ENCODE measurements at places on chromosomes 6 and 20.

DNA sequence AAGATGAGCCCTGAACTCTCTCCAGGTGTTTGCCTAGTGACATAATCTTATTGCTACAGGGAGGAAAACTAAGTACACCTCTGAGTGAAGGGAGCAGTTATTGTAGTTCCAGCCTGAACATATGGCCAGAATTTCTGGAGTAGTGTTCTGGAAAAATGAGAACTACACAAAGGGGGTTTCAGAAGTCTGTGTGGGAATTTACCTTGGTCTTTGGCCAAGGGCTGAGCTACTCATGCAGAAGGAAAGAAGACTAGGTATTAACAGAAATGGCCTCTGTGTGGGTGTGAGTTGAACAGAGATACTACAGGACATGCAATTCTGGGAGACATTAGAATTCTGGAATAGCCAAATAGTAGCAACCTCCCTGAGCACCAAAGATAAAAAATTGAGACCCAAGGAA, 1009.7 kb upstream of the GJE1 start:
- no peak for DNase-seq

- DNase-seq: no peak
These were observed 42.6 kb upstream of the FNDC1 start for GRCh38 chr6:159126590-159126989.

GRCh38 chr6:83974409-83975050, 59.0 kb upstream of the MRAP2 start:
- DNase-seq: no peak

GRCh38 chr20:10861090-10861489, 187.3 kb upstream of the JAG1 start:
- no peak for DNase-seq

- DNase-seq: no peak
These were observed 47.4 kb downstream of the BMP6 start for GRCh38 chr6:7773322-7773721.

DNA sequence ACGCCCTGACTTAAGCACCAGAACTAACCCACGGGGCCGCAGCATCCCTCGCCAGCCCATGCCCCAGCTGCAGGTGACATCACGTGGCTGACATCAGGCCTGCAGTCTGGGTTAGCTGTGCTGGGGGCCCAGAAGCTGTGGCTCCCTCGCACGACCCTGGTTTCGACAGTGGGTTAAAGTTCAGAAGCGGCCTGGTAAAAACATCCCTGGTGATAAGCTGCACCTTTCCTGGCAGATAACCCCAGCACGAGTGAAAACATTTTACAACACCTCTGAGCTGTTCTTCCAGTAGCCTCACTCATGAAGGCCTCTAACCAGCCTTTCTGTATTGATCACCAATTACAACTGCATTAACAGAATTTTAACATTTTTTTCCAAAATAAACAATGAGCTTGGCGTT, 136.4 kb upstream of the RREB1 start:
- no peak for DNase-seq

DNA sequence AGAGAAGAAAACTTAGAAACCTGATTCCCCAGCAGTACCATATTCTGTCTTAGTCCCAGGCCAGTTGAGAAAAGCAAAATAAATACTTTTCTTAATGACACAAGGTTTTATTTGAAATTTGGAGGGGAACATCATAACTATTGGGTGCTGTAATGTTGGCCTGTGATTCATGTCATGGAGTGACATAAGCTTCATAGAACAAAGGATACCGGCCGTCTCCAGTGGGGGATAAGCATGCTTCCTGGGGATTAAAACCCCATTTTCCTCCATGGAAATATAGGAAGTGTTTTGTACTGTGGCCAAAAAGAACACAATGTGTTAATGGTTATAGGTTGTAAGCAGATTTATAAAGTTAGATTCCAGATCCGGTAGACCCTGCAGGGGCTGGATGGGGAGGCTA, 18.0 kb downstream of the MTHFD1L start:
- no peak for DNase-seq

- DNase-seq: no peak
These were observed 251.8 kb downstream of the BTBD9 start for GRCh38 chr6:38387971-38388370.

- no peak for DNase-seq
These were observed 66.6 kb downstream of the PHACTR3 start for GRCh38 chr20:59670786-59671492.
